ENCODE measurements at places on chromosomes 12 and 14.

DNA sequence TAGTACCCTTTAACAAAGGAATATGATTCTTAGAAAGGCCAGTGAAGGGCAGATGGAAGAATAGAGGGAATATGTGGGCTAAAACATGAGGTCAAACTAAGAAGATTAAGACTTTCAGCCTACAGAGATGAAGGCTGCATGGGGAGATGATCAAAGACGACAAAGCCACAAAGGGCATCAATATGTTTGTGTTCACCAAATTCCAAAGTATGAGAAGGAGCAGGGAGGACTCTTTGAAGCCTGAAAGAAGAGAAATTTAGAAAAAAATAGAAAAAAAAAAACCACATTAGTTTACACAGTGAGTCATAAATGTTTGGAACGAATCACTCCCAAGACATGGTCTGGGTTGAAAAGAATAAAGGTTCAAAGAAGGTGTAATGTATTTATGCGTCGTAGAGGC, 131.8 kb downstream of the NEDD1 start:
- no peak for DNase-seq

GRCh38 chr12:77830583-77831351, at the start of gene NAV3:
TSS of gene NAV3 (plus strand) at chr12:77830894. CDS start at chr12:77831462, 568 bp downstream.
- DNase-seq = peak; percentile 36

GRCh38 chr12:109868182-109869051, 11.9 kb downstream of the GLTP start:
- no peak for DNase-seq

GRCh38 chr12:117188961-117189724, 1.1 kb downstream of the FBXO21 start:
- DNase-seq = peak; percentile 49

- no peak for DNase-seq
Observed at GRCh38 chr12:54270345-54270744, 9.6 kb downstream of the CBX5 start.
